Stimulated activated CD4-positive, alpha-beta T cell treated with anti-CD3 and anti-CD28 coated beads, Interleukin-15, amount 100 ng/mL, for 48 hours (primary cell): ENCODE measurements at places on chromosomes 2 and 18.

- DNase-seq = no peak
Observed at GRCh38 chr2:185785851-185786473, 47.4 kb downstream of the FSIP2 start.

GRCh38 chr2:34107811-34108210 lies 508.7 kb upstream of the FAM98A start:
- no peak for DNase-seq

DNA sequence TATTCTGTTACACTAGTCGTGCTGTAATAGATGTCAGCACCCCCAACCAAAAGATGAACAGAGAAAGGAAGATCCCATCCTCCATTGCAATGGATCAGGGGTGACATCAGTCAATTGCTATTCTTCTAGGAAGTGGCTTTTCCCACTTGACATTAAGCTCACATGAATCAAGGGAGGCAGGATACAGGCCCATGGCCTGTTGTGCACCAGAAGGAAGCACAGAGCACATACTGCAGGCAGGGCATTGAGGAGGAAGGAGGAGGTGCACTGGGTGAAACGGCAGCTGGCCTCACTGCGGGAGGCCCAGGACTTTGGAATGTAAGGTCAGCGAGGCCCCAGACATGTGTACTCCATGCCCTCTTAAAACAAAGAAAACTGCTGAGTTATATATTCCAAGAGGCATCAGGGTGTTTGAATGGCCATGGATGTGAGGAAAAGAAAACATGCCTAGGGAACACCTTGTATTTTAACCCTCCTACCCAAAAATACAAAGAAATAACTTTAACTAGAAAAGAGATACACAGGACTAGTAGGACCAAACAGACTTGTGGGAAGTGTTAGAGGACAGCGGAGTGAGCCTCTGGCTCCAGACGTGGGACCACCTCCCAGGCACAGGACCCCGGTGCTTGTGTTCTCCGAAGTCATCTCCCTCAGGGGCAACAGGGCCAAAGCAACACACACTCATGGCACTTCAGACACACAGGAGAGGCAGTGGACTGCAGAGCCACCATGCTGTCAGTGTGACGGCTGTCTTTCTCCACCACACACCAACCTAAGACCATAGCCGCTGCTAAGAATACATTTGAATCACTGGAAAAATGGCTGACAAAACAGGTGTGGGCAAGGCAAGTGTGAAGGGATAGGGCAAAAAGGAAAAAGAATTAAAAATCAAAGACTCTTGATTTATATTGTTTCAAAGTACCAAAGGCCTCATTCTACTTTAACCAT lies 51.4 kb upstream of the RIOK3 start:
- no peak for DNase-seq

DNA sequence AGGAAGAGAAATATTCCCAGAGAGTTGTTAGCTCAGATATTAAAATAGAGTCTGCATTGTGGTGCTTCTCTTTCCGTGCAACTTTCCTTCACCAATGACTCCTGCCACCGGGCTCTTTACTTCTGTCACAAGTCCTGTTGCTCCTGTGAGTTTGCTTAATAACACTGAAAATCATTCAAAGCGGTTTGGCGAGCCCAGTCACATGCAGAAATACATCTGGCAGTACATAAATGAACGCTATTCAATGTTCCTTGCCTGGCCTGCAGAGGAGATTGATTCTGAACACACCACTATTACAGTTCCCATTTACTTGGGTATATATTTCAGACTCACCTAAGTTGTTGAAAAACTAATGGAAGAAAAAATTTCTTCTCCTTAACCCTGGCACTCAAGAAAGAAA lies 276.6 kb downstream of the ZNF521 start:
- DNase-seq = no peak
